ENCODE measurements at places on chromosomes 7 and 10. TPM values are rescaled to one million over a fixed set of nuclear protein-coding genes. Genes with fewer than 3 reads are reported as not detected.

GRCh38 chr10:131786756-131787605 is 113.8 kb upstream of the PPP2R2D start:
- peak; percentile 41 for DNase-seq

The FAM25A gene
- total RNA-seq, result not detected

- no peak for DNase-seq
Observed at GRCh38 chr7:149060156-149060555, 30.4 kb downstream of the ZNF786 start.

GRCh38 chr7:64599359-64599758 is 36.5 kb upstream of the ZNF680 start:
- DNase-seq, result no peak

The SPDYE6 gene
- total RNA-seq, result not detected

DNA sequence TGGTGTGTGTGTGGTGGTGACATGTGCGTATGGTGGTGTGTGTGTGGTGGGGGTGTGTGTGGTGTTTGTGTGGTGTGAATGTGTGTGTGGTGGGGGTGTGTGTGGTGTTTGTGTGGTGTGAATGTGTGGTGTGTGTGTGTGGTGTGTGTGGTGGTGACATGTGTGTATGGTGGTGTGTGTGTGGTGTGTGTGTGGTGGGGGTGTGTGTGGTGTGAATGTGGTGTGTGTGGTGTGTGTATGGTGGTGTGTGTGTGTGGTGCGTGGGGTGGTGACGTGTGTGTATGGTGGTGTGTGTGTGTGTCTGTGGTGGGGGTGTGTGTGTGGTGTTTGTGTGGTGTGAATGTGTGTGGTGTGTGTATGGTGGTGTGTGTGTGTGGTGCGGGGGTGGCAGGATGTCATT is 453.1 kb downstream of the DNAJB6 start:
- DNase-seq, result no peak

The FZD1 gene
- total RNA-seq, result 14.8 TPM

DNA sequence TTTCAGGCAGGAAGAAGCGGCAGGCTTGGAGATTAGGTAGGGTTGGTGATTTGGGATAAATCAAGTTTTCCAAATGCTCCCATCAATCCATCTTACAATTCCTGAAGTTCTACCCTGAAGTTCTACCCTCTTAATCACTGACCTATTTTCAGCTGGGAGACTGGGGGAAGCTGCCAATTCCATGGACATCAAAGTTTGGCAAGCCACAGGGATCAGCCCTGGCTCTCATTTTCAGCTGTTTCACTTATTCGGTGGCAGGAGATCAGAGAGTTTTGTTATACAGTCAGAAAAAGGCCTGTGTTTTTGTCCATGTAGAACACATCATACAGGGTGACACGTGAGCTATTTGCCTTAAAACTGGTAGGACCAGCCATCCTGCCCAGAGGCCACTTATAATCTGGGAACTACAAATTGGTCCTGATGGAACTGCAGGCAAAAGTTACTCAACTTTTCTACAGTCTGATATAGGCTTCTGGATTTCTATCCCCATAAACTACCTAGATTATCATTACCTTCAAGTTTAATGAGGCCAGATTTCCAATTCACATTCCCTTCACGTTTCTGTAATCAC is 112.9 kb upstream of the ZNF746 start:
- DNase-seq, result no peak

DNA sequence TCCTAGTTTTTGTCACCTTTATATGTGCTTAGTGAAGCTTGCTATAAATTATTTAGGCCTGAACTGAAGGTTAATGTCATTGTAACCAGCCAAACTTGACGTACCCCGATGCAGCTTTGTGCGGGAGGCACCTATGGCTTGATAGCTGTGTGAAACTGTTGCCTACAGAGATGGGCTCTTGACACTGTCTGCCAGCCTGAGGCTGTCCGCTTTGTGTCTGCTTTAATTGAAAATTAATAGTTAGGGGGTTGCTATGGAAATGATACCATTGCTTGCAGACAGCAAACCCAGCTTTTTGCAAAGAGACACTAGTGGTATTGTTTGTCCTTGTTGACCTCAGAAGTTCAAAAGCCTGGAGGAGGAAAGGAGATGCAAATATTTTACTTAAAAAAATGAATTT is 2.1 kb upstream of the FOXP2 start:
- no peak for DNase-seq

- no peak for DNase-seq
Observed at GRCh38 chr10:14491811-14492210, 161.1 kb upstream of the FRMD4A start.

- DNase-seq, result no peak
Observed at GRCh38 chr10:129941199-129942018, 22.7 kb downstream of the EBF3 start.

The STMP1 gene
- 36.2 TPM for total RNA-seq

The FMC1 gene
- total RNA-seq, result 9.6 TPM

GRCh38 chr7:29009947-29010346 is 51.8 kb upstream of the TRIL start:
- DNase-seq, result no peak

DNA sequence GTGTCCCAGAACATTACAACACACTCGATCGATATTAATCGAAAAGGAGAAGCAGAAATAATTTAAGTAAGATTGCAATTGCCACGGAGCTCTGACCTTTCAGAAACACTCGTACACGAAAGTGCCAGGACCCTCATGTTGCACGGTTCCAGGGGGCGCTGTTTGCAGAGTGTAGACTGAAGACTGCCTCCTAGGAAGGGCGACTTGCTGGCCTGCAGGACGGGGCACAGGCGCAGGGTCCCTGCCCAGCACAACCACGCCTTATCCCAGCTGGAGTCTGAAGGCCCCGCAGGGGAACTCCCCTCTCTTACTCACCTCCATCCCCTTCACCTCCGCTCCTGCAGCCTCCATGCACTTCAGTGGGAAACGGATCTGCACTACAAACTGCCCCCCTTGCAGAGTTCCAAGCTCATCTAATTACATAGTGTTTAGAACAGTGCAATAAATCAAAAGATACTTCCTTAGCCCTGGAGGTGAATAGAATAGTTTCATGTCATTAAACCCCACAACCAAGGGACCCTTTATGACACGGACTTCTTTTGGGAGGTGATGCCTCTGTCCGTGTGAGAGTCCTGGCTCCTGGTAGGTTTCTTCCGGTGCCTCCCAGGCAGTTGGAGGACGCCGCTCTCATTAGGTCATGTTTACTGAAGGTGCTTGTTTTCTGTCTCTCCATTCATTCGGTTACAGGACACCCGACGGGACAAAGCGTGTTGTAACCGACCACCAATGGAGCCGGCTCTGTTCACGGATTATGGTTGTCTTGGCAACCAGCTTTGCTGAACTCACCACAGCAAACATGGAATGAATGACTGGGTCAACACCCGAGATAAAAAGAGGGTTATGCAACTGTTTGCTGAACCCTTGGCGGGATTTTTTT is 262.2 kb downstream of the BAMBI start:
- no peak for DNase-seq

DNA sequence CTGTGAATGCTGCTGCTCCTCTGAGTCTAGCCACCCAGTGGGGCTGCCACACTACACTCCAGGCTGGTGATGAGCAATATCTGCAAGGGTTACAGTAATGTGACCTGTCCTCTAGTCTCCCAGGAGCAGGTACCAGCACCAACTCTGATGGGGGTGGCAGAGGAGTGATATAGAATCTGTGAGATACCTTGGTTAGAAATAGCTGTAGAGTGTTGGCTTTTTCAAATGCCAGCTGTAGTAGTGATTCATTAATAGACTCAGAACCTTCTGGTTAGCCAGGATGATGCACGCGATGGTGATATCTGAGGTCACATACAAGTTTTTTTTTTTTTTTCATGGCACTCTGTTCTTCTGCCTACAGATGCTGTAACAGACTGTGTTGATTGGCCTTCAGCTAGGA is 757.1 kb downstream of the INHBA start:
- DNase-seq, result no peak

GRCh38 chr10:107800061-107800460 is 635.6 kb upstream of the SORCS1 start:
- DNase-seq, result no peak

The TSPAN33 gene
- 13.6 TPM for total RNA-seq

GRCh38 chr10:92737484-92737883 is 47.7 kb downstream of the HHEX start:
- no peak for DNase-seq

The OR2A12 gene
- total RNA-seq, result not detected

The SYT15B gene
- 0.54 TPM for total RNA-seq

The SEC61G gene
- total RNA-seq, result 80.4 TPM

GRCh38 chr7:43761938-43762692 is 3.6 kb downstream of the BLVRA start:
- no peak for DNase-seq

DNA sequence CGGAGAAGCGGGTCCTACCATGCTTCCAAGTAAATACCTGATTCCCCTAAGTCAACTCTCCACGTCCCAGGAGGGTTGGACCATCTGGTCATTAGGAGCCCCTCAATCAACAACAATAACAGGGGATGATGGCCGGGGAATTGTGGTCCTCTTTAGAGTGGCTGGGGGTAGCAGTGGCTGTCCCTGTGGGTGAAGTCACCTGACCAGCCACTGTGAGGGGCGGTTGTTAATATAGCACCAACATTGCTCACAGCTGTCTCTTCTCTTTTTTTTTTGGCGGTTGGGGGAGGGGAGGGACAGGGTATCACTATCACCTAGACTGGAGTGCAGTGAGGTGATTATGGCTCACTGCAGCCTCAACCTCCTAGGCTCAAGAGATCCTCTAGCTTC is 67.9 kb downstream of the SPDYE5 start:
- no peak for DNase-seq

- no peak for DNase-seq
Observed at GRCh38 chr10:85641479-85642009, 725.1 kb downstream of the GRID1 start.

DNA sequence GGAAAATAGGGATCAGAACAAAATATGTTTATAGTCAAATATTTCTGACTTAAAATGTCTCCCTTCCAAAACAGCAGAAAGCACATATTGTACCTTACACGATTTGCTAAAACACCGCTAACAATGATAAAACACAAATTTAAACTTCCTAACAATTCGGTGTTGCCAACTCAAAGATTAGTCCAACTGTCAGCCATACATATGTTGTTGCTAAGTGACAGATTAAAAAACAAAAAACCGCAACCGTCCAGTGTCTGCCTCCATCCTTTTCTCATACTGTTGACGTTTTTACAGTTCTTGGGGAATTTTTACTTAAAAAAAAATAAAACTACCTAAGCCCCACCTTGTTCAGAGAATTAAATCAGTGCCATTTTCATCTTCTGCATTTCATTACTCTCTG is 118.0 kb downstream of the RAB11FIP2 start:
- no peak for DNase-seq

GRCh38 chr10:12547301-12547771 is 198.0 kb downstream of the CAMK1D start:
- DNase-seq, result peak; percentile 26

The CFAP46 gene
- total RNA-seq, result 5.2 TPM

DNA sequence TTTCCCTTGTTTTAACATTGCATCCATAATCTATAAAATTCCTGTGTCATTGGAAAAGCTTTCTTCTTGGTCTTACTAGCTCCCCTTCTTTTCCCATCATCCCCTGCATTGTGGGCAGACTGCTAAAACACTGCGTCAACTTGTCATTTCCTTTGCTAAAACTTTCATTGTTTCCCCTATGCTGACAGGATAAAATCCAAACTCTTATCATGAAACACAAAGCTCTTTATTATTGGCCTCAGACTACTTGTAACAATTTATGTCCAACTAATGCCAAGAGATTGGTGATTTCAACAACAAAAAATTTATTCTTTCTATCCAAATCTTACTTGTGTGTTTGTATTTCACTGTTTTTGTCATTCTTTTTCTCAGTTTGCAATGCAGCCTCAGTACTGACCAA is 339.1 kb downstream of the HGF start:
- no peak for DNase-seq

DNA sequence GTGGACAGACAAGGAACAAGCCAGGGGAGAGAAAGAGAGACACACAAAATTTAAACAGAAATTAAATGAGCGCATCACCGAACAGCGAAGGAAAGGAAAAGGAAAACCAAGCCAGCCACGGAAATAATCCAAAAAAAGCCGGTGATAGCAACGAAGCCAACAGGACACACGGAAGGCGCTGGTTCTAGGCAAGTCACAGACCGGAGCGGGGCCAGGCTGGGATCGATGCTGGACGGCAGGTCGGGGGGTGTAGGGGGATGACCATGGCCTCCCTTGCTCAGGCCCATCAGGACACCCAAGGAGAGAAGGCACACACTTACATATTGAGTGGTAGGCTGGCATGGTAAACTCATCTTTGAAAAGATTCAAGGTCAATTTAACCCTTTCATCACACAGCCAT is 202.5 kb upstream of the PTN start:
- no peak for DNase-seq

- DNase-seq, result no peak
Observed at GRCh38 chr7:36114355-36114754, 38.7 kb upstream of the EEPD1 start.

The TEX36 gene
- total RNA-seq, result not detected

DNA sequence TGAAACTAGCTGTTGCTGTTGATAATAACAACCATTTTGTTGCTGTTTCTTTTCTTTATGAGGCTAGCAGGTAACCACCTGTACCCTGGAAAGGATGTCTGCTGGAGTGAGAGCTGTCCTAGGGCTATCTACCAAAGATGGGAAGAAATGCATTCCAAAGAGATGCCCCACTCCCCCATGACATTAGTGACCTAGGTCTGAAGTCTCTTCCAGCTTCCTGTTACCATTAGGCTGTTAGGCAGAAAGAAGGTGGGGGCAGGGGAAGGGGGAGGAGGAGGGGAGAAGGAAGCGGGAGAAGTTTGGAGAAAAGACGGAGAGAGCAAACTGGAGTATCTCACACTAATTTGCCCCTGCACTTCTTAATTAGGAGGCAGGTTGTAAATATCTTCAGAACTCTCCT is 118.5 kb downstream of the ABLIM1 start:
- DNase-seq, result no peak

- no peak for DNase-seq
Observed at GRCh38 chr10:9636216-9636615, 1381.5 kb upstream of the CELF2 start.

DNA sequence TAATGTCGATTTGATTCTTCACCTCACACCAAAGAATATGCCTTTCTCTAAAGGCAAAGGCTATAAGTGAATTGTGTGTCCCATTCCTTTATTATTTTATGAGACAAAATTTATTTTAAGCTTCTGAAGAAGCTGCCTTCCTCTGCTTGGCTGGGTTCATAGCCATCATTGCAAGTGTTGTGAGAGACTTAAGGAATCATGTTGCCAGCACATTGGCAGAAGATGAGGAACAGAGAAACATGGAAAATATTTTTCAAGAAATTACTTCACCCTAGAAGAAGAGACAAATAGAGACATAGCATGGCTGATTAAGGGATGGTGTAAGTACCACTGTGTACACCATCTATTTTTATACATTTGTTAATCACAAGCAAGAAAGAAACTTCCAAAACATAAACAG is 230.1 kb upstream of the SEMA3E start:
- no peak for DNase-seq
